WTC11 (cell line): ENCODE measurements at places on chromosomes 2 and 18.

GRCh38 chr2:104443145-104443544, 410.8 kb upstream of the POU3F3 start:
- DNase-seq = no peak

- DNase-seq = no peak
Observed at GRCh38 chr2:238811759-238812158, 36.1 kb upstream of the TWIST2 start.

GRCh38 chr2:145906354-145906753, 1386.4 kb upstream of the ZEB2 start:
- peak; percentile 16 for DNase-seq

DNA sequence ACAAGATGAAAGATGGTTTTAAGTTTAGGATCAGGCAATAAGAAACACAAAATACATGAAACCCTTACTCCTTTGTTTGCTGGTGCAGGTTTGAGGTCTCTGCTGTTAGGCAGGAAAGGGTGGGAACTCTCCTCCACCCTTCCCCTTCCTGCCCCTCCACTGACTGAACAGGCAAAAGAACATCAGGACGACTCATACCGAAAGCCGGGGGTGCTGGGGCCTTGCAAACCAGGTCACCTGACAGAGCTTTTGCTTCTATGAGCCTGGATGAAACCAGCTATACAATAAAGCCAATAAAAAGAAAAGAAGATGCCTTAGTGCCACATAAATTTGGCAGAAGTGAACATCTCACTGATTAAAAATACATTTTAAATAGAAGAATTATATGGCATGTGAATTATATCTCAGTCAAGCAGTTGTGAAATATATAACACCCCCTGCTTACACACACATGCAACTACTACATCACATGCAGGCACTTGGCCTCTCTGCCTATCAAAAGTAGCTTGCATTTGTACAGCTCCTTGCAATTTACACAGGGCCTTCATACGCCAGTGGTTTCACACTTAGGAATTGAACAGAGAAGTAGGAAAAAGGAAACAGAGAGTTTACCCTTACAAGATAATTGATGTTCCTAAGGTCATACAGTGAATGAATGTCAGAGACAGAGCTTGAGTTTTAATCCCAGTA, 215.1 kb upstream of the TRIB2 start:
- DNase-seq = no peak

DNA sequence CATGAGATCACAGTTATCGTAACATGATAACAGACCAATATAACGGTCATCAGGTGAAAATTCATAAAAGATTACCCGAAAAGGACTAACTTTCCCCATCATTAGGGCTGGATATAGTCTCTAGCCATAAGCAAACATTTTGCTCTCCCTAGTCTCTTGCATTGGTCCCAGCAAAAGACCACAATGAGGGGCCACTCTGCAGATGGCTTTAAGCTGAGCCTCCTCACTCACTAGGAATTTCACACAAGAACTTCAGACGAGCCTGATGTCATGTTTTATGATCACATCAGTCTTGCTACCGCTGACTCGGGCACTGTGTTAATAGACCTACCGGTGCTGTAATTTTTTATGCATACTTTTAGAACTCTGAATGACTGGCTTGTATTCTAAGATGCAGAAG, 35.2 kb downstream of the STK17B start:
- no peak for DNase-seq

GRCh38 chr2:108614659-108615058, 80.4 kb downstream of the LIMS1 start:
- no peak for DNase-seq

DNA sequence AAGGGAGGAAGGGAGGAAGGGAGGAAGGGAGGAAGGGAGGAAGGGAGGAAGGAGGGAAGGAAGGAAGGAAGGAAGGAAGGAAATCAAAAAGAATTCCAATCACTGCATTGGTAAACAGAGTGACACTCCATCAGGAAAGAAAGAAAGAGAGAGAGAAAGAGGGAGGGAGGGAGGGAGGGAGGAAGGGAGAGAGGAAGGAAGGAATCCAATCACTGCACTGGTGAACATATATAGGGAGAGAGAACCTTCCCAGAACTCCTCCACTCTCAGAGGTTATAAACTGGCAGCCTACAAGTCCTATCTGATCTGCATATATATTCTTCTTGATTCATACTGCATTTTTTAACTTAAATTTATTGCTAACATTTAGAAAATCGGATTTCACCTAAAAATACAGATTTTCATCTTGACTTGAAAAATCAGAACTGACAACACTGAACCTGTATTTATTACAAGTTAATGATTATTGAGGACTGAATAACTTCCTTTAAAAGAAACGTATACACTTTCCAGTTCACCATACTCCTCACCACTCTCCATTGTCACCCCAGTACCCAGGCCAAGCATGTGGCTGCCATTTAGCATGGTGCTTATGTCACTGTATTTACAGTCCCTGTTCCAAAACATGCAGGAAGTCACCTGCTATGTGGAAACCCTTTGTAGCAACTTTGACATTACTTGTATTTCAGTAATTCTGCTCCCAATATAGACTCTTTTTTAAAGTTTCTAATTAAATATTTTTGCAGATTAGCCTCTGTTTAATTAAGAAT, 83.5 kb downstream of the ANTXR1 start:
- no peak for DNase-seq

DNA sequence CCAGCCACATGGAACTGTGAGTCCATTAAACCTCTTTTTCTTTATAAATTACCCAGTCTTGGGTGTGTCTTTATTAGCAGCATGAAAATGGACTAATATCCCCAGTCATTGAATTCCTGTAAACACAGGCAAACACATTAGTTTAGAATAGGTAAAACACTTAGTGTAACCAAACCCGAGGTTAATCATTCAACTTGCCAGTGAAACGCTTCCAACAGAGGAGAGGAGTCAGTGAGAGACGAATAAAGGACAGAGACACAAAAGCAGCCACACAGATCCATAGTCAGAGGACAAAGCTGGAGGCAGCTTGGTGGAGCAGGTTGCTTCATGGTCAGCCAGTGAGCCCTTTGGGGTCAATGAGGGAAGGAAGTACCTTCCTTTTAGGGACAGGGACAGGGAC, 348.1 kb downstream of the TGIF1 start:
- no peak for DNase-seq

DNA sequence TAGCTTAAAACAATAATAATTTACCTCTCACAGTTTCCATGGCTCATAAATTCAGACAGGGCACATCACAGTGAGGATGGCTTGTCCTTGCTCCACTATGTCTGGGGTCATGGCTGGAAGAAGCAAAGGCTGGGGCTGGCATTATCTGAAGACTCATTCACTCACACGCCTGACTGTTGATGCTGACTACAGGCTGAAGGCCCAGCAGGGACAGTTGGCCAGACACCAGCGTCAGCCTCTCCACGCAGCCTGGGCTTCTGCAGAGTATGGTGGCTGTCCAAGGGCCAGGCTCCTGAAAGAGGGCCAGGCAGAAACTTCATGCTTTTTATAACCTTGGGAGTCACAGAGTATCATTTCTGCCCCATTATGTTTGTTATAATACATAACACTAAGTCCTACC, 33.4 kb downstream of the YPEL5 start:
- no peak for DNase-seq

- DNase-seq = no peak
Observed at GRCh38 chr2:112692918-112693317, 27.9 kb upstream of the NT5DC4 start.

DNA sequence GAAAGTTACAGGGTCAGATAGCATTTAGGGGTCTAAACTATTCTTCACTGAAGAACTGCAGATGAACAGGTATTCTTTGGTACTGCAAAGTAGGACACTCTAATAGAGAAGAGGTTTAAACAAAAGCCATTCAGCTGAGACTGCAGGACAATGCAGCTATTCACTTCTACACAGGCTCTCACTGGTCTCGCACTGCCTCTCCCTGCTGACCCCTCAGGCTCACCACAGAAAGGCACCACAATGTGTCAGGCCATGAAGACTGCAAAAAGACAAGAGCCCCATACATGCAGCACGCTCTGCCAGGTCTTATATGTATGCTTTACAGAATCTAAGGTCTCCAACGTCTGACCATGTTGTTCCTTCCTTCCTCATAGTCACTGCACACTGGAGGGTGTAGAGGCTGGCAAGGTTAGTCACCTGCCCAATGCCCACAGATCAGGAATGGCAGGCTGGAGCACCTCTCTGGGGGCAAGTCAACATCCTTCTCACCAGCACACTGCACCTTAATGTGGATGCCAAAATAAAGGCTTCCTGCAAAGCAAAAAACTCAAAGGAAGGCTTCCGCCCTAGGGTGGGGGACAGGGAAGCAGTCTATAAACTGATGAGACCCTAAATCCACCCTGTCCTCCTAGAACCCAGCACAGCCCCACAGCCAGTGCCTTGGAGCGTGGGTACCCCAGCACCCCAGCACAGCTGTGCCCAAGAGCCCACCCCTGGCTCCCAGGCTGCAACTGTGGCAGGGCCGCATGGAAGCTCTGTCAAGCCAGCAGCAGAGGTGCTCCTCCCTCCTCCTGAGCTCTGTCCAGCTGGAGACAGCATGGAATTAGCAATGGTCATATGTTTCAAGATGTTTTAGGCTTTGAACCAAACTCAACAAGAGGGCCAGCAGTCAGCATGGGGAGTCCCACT, 10.7 kb upstream of the RNU4ATAC start:
- no peak for DNase-seq

GRCh38 chr2:30688956-30689401, 118.3 kb downstream of the CAPN13 start:
- no peak for DNase-seq

GRCh38 chr2:73268830-73269685, 15.2 kb downstream of the FBXO41 start:
- DNase-seq = peak; percentile 82

DNA sequence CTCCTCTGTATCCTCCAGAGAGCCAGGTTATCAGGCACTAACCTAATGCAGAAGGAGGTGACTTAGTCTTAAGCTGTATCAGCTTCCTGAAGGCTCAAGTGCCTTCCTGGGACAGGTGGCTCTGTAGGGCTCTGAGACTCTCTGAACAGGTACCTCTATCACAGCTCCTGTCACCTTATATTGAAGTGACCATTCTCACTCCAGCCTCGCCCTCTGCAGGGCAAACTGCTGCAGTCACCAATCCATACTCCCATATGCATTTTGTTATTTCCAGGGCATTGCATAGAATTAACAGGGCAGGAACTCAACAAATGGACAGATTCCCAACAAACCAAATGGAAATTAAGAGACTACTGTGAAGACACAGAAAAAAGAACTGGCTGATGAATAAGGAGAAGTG, 203.0 kb upstream of the REV1 start:
- peak; percentile 16 for DNase-seq
